ENCODE measurements at places on chromosomes 1 and 21.

DNA sequence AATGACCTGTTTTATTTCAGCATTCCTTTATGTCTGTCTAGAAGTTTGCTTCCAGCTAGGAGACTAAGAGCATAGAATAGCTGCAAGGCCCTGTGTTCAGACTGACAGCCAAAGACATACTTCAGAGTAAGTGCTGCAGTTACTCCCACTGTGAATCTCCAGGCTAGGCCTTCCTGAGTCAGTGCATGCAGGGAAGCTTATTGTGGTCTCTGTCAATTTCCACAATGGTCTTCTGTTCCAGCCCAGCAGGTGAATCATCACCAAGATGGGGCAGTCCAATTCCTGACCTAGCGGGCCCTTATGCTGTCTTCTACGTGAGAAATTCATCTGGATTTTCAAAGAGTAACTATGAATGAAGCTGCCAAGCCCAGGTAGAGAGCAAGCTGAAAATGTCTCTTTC lies 146.3 kb upstream of the C8B start:
- DNase-seq: no peak

DNA sequence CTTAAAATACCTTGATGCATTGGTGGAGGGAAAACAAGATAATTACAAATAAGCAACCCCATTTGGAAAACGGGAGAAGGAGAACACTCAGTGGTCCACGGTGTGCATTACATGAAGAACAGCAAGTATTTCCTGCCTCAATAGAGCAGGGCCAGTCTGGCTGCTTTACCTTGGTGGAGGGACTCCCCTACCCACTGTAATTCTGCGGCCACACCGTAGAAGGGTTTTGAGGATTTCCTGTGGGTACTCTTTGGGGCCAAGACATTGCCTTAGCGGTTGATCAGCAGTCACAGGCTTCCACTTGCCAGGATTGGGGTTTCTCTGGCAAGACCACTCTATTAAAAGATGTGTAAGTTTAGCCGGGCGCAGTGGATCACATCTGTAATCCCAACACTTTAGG lies 16.3 kb upstream of the TMEM54 start:
- DNase-seq: no peak

GRCh38 chr1:84668185-84668584 lies 22.1 kb downstream of the SSX2IP start:
- no peak for DNase-seq

DNA sequence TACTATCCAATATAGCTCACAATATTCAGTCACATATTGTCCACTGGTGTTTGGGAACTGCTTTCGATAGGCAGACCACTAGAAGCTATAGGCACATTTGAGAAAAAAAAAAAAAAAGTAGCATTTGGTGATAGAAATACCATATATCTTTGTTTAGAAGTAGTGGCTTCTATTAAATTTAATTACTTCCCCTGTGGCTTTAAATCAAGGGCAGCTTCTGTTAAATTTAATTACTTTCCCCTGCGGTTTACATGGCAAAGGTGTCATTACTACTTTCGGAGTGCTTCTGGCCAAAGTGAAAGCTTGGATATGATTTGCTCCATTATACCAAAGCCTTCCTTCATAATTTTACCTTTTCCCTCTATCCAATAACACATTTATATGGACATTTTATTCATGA lies 229.9 kb downstream of the TTLL7 start:
- DNase-seq: no peak

DNA sequence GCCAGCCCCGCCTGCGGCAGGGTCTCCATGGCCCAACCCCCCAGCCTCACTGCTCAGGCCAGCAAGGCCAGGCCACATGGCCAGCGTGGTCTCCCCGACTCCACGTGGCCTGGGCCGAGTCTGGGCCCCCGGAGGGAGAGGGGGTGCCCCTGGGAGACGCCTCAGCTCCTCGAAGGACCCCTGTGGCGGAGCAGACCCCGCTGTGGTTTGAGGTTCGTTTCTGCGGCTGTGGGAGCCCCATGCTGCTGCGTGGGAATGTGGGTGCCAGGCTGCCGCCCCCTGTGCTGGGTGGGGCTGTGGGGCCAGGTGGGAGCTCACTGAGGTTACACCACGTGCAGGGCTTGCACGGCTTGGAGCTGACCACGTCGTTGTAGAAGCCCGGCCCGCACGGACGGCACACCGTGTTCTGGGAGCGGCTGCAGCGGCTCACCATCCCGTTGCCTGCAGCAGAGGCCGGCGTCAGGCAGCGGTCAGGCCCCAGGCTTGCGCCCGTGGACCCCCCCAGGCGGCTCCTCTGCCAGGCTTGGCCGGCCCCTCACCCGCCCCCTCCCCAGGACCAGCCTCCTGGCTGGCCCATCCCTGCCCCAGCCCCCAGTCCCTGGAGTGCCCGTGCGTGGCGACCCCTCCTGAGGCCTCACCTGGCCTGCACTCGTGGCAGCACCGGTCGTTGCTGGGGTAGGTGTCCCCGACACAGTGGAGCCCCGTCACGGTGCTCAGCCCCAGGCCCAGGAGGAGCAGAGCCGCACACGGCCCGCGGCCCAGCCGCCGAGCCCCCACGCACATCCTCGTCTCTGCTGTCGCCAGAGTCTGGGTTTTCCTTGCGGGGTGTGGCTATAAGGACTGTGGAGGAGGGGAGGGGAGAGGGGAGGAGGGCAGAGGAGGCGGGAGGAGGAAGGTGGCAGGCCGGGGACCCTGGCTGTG lies at the start of gene TNFRSF4:
Gene TNFRSF4, minus strand, starts transcription at position 809 of the 921 bp plus-strand sequence. Its CDS starts 26 bp downstream, at position 783.
- peak; percentile 56 for DNase-seq

GRCh38 chr21:33855190-33855589 lies 60.4 kb downstream of the ATP5PO start:
- no peak for DNase-seq

- DNase-seq: peak; percentile 36
These were observed 60.6 kb downstream of the WNT9A start for GRCh38 chr1:227886993-227887696.
